ENCODE measurements at places on chromosomes 13 and 19.
A peak's percentile ranks its signal among the peaks of the same experiment; 100 is the strongest.

GRCh38 chr19:29622166-29623070, 16.3 kb downstream of the POP4 start:
- no peak for DNase-seq

DNA sequence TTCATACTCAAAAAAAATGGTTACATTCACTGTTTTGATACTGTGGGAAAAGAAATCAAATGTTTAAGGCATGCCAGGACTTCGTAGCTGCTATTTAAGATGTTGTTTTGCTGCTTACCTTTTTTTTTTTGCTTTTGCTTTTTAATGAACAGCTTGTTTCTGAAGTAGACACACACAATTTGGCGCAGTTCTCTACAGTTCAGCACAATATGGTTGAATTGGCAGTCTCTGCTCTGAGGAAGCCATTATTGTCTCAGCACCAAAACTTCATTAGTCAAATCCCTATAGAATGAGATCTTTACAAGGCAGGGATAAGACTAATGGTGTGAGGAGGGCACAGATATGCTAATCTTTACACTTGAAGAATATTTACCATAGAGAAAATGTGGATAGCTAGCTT, 197.6 kb downstream of the SLITRK5 start:
- DNase-seq: no peak

GRCh38 chr13:24272452-24273161, 36.8 kb upstream of the C1QTNF9 start:
- DNase-seq: no peak

DNA sequence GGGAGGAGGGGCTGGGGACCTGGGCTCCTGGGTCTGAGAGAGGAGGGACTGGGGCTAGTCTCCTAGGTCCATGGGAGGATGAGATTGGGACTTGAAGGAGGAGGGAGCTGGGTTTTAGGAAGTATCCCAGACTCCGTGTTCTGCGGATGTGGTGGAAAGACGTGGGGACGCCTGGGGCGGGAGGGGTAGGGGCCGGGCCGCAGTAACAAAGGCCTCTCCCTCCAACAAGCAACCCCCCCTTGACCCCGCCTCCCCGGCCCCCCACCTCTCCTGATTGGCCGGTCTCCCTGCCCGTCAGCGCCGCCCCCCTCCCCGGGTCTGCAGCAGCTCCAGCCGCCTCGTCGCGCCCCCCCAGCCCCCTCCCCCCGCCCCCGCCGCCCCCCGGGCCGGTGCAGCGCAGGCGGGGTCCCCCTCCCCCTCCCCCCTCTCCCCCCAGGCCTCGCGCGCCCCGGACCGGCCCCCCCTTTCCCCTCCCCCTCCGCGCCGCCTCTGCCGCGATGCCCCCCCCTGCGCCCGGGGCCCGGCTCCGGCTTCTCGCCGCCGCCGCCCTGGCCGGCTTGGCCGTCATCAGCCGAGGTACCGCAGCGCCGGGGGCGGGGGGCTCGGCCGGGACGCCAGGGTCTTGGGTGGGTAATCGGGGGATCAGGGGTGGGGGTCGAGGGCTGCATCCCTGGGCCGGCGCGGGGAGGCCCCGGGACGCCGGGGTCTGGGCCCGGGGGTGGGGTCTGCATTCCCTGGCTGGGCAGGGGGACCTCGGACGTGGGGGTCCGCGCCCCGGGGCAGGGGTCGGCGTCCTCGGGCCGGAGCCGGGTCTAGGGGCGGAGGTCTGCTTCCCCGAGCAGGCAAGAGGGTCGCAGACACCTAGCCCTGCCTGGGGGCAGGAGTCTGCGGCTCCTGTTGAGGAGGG, at the start of gene IGLON5:
Gene IGLON5 (plus strand): TSS at position 294 of the 907 bp plus-strand sequence. CDS start 204 bp downstream, at position 498.
- no peak for DNase-seq

- no peak for DNase-seq
These were observed 621.2 kb upstream of the SPRY2 start for GRCh38 chr13:80962173-80962572.

DNA sequence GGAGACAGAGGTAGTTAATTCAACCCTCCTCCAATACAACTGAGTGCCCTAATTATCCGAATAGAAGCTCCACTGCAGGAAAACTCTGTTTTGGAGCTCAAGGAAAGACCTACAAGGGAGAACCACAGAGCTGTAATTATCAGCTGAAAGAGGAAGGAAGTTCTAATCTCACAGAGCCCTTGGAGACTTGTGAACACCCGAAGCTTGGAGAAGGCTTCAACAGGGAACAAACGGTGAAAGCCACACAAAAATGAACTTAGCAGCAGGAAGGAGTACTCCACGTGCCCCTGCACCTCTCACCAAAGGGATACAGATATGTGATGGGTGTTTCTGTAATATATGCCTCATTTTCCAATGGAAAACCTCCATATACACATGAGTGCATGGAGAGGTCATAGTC, 61.1 kb downstream of the IRS2 start:
- no peak for DNase-seq

DNA sequence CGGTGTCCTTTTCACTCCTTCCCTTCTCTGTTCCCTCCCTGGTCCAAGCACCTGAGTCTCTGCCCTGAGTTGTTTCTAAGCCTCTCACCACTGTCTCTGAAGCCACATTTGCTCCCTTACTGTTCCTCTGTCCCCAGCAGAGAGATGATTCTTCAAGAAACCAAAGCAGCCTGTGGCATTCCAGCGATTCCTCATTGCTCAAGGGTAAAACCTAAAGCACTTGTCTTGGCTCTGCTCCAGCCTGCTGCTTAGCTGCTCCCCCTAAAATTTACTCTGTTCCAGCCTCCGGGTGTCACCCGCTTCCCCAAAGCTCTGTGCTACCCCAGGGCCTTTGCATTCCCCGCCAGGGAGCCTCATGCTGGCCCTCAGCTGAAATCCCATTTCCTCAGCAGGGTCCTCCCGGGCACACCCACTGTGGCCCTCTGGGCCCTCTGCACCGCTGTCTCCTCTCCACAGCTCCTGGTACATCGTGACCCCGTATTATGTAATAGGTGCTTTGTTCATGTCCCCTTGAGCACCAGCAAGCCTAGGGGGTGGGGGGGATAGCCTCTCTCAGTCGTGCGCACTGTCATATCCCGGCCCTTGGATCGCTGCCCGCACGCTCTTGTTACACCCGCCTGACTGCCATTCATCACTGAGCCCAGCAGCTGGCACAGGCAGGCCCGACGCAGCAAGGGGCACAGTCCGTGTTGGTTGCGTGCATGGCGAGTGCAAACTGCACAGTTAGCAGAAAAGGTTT, 15.8 kb downstream of the TECR start:
- peak; percentile 95 for DNase-seq

- DNase-seq: no peak
These were observed 17.7 kb downstream of the MAG start for GRCh38 chr19:35309481-35310279.

GRCh38 chr19:32866061-32866460, 3.5 kb downstream of the SLC7A9 start:
- DNase-seq: no peak

DNA sequence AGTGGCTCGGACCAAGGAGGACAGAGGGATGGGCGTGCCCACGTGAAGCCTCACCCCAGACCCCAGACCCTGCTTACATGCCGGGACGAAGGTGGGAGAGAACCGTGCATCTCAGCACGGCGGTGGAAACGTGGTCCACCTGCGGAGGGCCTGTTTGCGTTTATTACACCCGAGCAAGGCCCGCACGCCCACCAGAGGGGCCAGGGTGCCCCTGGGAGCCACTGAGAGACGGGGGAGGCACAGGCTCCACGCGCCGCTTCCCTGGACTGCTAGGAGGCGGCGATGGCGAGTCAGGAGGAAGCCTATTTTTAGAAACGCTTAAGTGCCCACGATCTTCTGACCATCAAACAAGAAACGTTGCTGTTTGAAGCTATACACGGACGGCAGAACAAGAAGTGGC, 80.7 kb downstream of the ATP11A start:
- no peak for DNase-seq

DNA sequence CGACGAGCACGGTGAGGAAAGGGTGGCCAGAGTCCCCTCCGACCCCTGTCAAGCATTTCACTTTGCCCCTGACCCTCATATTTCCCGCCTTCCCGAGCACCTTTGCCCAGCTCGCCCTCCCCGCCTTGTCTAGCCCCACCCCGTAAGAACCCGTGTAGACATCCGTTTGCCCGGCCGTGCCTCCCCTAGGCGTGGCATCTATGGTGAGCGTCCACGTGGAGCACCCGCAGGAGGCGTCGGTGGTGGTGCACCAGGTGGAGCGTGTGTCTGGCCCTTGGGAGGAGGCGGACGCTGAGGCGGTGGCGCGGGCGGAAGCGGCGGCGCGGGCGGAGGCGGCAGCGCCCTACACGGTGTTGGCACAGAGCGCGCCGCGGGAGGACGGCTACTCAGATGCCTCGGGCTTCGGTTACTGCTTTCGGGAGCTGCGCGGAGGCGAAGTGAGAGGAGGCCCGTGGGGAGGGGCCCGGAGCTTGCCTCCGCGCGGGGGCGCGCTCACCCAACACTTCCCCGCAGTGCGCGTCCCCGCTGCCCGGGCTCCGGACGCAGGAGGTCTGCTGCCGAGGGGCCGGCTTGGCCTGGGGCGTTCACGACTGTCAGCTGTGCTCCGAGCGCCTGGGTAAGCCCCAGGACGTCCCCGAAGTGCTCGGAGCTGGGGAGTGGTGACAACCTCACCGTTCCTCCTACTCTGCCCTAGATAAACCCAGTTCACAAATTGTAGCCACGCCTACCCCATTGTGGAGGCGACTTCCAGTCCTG, 4.2 kb downstream of the LTBP4 start:
- no peak for DNase-seq

DNA sequence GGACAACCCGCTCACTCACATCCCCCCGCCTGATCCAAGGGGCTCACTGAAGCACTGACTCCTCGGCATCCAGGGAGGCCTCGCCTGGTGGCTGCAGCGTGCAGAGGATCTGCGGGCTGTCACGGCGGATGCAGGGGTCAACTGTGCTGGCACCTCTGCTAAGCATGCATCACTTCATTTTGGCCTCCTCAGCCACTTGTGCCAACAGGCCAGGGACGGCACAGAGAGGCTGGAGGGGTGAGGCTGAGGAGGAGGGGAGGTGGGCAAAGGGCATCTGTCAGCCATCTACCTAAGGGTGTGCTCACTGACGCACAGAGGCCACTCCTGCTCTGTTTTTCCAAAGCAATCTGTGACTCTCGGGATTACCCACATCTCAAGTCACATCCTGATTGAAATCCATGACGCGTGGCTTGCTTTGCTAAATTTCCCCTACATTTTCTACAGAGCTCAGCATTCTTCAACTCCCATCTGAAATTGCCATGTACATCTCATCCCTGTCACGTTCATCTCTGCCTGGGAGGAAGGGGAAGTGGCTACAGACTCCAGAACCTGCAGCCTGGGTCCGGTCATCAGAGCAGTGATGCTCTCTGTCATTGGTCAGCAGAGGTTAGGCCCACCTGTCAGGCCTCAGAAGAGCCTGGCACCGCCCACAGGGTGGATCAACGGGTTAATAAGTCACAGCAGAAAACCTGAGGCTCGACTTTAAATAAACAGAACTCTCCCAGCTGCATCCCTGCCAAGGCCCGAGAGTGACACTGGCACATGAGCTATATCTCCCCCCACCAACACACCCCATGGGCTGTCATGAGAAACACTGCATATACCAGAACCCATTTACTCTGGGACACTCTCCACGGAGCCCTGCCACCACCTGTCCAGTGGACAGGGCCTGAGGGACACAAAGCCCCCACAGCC, 17.6 kb downstream of the ELL start:
- no peak for DNase-seq

GRCh38 chr13:77523834-77524728, 11.4 kb upstream of the SCEL start:
- no peak for DNase-seq

All from NCI-H2107 (cell line).